Bronchus fibroblast of lung (primary cell): ENCODE measurements at places on chromosomes 5 and 9. TPM values are rescaled to one million over a fixed set of nuclear protein-coding genes. Genes with fewer than 3 reads are reported as not detected.

PCDHGC3 gene
- total RNA-seq, result 39.3 and 42.2 TPM in 2 replicates

FBN2 gene
- 52.6 and 57.0 TPM in 2 replicates for total RNA-seq

CSF1R gene
- 0.89 TPM in 1 of 2 replicates, not detected in the other for total RNA-seq

PCDHGC4 gene
- total RNA-seq, result 0.17 and 0.30 TPM in 2 replicates

ZDHHC11B gene
- not detected in 2 replicates for total RNA-seq

ITK gene
- not detected in 2 replicates for total RNA-seq

IFNB1 gene
- not detected in 2 replicates for total RNA-seq

TMEM252 gene
- not detected in 2 replicates for total RNA-seq

CDC20B gene
- total RNA-seq, result not detected in 2 replicates

ANKRD18B gene
- total RNA-seq, result 0.17 and 0.74 TPM in 2 replicates
